ENCODE measurements at places on chromosomes 5 and 9.

DNA sequence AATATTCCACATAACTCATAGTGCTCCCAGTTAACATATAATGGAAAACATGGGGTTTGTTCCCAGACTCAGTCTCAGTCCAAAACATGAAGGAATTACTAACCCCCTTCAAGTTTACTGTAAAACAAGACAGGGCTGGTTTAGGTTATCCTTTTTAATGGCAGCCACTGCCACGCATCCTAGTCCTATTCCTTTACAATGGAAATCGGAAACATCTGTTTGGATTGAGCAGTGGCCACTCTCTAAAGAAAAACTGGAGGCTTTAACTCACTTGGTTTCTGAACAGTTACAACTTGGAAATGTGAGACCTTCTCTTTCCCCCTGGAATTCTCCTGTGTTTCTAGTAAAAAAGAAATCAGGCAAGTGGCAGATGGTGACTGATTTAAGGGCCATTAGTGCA is 609.9 kb upstream of the ACO1 start:
- DNase-seq: no peak

GRCh38 chr9:113151696-113152630 is 1.2 kb downstream of the SLC31A2 start:
- DNase-seq: peak; percentile 65

DNA sequence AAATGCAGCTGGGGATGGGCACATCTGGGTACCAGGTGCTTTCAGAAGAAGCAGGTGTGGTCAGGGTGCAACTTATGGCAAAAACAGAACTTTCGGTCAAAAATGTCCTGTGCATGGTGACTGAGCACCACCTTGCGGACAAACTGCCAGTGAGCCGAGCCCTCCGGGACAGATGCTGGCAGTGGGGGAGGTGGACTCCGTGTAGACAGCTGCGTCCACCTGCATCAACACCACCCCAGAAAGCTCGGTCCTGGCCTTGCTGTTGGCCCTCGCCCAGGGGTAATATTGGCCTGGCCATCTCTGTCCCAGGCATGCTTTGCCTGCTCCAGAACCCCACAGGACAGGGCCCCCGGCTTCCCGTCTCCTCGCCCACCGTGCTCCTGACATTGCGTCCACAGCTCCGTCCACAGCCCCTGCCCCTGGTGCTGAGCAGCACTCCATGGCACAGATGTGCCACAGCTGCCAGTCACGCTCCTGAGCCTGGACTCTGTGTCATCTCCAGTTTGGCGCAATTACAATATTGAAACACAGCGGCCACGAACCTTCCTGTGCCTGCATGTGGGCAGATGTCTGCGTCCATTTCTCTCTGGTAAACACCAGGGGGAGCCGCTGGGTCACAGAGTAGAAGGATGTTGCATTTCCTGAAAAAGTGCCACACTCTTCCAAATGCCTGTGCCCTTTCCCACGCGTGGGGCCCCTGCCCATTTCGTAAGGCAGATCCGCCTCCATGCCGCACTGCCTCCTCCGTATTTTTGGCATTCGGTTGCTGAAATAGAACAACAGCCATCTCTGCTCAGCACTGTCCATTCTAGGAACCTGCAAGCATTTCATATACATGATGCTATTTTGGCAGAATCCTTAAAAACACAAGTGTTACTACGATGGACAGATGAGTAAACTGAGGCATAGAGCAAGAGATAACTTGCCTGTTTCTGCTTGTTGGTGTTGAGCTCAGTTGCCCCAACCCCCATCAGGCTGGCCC is 33.4 kb upstream of the SLC6A19 start:
- peak; percentile 85 for DNase-seq

- DNase-seq: no peak
Observed at GRCh38 chr9:16545639-16546038, 324.8 kb downstream of the BNC2 start.

DNA sequence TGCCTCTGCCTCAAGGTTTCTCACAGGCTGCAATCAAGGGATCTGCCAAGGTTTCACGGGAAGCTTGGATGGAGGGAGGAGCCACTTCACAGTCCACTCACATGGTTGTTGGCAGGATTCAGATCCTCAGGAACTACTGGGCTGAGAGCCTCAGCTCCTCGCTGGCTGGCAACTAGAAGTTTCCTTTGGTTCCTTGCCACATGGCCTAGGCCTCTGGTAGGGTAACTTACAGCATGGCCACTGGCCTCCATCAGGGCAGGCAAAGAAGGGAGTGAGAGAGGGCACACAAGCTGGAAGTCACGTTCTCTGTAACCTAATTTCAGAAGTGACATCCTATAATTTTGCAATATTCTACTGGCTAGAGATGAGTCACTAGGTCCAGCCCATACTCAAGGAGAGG is 32.2 kb downstream of the SPOCK1 start:
- no peak for DNase-seq

- peak; percentile 66 for DNase-seq
Observed at GRCh38 chr5:13866792-13867191, 77.7 kb downstream of the DNAH5 start.

DNA sequence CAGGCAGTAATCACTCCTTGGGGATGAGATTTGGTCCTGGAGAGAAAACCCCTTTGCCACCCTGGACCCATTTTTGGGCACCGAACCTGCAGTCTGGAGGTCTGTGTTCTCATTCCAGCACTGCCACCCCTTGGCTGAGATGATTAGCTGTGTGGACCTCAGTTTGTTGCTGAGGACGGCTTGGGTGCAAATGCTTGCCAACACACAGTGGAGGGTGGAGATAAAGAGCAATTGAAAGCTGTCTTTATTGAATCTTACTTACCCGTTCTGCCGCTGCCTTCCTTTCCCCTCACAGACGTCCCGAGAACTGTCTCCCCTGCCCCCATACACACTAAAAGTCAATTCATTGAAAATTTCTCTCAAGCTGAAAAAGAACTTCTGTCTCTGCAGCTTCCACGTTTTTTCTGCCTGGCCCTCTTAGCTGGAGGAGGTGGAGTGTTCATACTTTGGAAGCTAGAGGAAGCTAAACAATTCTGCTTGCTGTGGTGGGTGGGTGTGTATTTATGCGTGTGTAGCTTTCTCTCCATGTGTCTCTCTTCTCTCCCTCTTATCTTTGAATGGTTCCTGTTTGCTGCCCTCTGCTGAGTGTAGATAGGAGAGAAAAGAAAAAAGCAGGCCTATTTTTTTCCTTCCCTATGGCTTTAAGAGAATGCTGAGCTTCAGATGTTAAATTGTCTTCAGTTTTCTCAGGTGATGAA is 6.6 kb downstream of the GALNT10 start:
- DNase-seq: peak; percentile 95

- DNase-seq: no peak
Observed at GRCh38 chr5:126988021-126988569, 42.3 kb downstream of the MARCHF3 start.

DNA sequence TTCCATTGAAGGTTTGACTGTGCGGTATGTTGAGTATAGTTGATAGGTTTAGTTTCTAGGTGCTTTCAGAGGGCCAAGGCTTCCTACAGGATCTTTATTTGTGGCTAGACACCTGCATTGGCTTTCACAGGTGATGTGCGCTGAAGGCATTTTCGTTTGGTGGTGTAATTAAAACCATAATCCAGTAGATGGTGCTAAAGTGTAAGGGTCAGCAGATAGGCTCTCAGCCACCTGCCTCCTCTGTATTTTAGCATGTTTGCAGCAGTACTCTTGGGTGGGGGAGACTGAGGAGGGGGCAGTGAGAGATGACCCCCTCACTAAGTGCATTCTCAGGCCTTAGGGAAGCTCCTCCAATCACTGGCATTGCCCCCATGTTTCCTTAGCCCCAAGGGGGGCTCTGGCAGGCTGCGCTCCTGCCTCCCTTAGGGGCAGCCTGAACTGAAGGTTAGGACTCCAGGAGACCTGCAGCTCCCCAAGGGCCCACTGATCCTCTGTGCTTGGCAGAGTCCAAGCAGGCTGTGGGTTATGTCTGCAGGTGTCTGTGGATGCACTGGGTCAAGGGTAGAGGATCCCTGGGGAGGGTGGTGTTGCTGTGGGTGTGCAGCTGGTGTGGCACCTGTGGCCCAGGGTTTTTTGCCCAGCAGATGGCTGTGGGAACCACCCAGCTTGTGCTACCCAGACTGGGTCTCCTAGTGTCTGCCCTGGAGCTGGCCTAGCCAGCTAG is 23.4 kb downstream of the CDK20 start:
- peak; percentile 75 for DNase-seq

GRCh38 chr5:102911973-102912372 is 156.9 kb downstream of the PAM start:
- no peak for DNase-seq

DNA sequence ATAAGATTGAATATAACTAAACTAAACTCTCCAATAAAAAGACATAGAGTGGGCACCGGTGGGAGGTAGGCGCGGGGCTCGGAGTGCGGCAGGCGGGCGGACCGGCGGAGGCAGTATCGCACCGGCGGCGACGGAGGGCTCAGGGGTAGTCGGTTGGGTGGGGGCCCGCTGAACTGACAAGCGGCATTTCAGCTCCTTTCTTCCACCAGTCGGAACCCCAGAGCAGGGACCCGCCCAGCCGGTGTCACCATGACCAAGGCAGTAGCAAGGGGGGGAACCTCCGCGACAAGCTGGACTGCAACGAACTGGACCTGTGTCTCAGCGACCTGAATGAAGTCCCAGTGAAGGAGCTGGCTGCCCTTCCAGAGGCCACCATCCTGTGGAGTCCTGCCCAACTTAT is 156.7 kb downstream of the HINT1 start:
- no peak for DNase-seq

DNA sequence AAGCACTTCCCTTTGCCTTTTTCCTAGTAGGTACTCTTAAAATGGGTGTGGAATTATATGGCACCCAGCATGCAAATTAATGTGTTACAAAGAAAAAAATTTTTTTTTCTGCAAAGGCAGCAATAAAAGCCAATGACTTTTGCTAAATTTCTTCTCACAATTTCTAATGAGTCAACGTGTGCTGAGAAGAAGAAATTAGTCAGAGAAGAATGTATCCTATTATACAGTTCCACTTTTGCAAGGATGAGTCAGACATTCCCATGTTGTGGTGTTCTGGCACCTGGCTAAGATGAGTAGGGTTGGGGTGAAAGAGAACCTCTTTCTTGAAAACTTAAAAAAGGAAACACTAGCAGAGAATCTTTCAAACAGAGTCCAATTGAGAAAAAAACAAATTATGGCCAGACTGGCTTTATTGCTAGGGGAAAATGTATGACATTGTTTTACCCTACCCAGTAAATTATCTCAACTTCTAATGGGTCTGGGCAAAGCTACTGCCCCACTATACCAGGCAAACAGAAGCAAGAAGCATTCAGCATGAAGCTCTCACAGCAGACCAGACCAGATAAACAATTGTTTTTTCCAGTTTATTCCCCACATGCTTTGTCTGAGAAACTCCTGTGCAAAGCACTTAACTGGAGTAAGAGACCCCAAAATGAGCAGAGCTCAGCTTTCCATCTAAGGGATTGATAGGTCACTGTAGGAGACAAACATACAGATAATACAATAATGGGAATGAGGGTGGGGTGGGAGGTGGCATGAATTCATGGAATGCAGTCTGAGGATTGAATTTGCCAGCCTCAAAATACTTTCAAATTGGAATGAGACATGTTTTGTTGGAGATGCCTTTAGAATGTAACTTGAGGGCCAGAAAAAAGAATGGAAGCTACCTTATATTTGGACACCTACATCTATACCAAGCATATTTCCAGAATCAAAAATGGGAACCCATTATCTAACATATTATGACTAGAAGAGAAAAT is 220.8 kb upstream of the RFX3 start:
- DNase-seq: no peak

DNA sequence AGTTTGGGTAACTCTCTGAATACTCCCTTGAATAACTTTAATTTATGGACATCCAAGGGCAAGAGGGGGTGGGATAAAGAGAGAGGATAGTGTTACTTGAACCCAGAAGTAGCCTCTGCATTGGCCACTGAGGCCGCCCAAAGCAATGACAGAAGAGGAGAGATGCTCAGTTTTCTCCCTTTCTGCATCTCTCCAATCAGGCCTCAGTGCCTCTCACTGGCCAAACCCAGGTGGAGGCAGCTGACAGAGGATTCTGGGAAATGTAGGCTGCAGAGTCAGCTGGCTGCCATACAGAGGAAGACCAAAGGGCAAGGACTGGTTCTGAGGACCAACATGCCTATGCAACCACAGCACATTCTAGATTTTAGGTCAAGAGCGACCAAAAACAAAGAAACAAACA is 719.4 kb downstream of the MAT2B start:
- DNase-seq: no peak

GRCh38 chr5:58640011-58640410 is 57.1 kb downstream of the RAB3C start:
- DNase-seq: no peak

DNA sequence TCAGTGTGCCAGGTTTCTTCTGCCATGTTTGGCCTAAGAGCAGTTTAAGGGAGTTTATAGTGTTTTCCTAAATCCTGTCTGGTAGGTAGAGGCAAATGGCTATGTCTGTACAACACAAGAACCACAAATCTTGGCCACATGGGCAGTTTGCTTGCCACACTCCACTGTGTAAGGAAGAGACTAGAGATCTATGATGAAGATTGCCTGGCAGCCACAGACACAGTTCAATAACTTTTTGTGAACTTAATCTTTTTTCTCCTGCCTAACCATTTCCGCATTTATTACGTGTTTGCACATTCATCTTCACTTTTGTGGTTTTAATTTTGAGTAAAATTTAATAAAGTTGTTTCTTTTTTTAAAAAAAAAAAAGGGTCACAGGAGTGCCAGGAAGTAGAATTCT is 5.8 kb downstream of the MFAP3 start:
- peak; percentile 51 for DNase-seq

GRCh38 chr9:95429096-95429495 is 87.7 kb downstream of the PTCH1 start:
- no peak for DNase-seq

GRCh38 chr5:124454081-124454480 is 292.4 kb downstream of the ZNF608 start:
- no peak for DNase-seq

- DNase-seq: no peak
Observed at GRCh38 chr9:32879335-32879734, 96.0 kb downstream of the TMEM215 start.

GRCh38 chr9:88965473-88965872 is 25.8 kb upstream of the S1PR3 start:
- no peak for DNase-seq

DNA sequence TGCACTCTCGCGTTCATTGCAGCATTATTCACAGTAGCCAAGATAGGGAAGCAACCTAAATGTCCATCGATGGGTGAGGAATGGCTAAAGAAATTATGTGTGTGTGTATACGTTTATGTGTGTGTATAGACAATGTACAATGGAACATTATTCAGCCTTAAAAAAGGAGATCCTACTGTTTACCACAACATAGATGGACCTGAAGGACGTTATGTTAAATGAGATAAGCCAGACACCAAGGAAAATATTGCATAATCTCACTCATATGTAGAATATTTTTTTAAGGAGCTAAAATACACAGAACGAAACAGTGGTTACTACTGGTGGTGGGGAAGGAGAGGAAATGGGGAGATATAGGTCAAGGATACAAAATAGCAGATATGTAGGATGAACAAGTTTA is 2.4 kb downstream of the KIF2A start:
- DNase-seq: peak; percentile 34

- no peak for DNase-seq
Observed at GRCh38 chr9:2424619-2425033, 197.0 kb upstream of the VLDLR start.

- DNase-seq: no peak
Observed at GRCh38 chr9:98002808-98003207, 19.7 kb downstream of the ANP32B start.

- no peak for DNase-seq
Observed at GRCh38 chr5:13567819-13568218, 376.7 kb downstream of the DNAH5 start.

All from hematopoietic multipotent progenitor cell treated with erythropoietin and hydrocortisone succinate and interleukin-3 and kit ligand, for 6 days (in vitro differentiated cells).